ENCODE measurements at places on chromosomes 11 and 22. TPM values are rescaled to one million over a fixed set of nuclear protein-coding genes. Genes with fewer than 3 reads are reported as not detected.

The SERHL2 gene
- 0.23 TPM for total RNA-seq

The RHOD gene
- 86.8 TPM for total RNA-seq

The WNT7B gene
- 112 TPM for total RNA-seq

The LRRC74B gene
- total RNA-seq: not detected

The TMEM109 gene
- 95.4 TPM for total RNA-seq

The MS4A10 gene
- total RNA-seq: not detected

The VSIG2 gene
- 0.40 TPM for total RNA-seq

The GRAMD4 gene
- total RNA-seq: 30.2 TPM

The CECR2 gene
- total RNA-seq: 2.5 TPM

The DENND5A gene
- total RNA-seq: 75.0 TPM

The ZNRF3 gene
- 15.6 TPM for total RNA-seq

The KRTAP5-1 gene
- total RNA-seq: not detected

The BRD1 gene
- 23.1 TPM for total RNA-seq

The KDM2A gene
- total RNA-seq: 28.5 TPM

The SLC5A4 gene
- total RNA-seq: not detected

The PGA5 gene
- not detected for total RNA-seq

The DCPS gene
- 17.2 TPM for total RNA-seq

The UFD1 gene
- total RNA-seq: 68.1 TPM

The GAL3ST1 gene
- total RNA-seq: 11.4 TPM

The MRPL21 gene
- 80.1 TPM for total RNA-seq

The CASP12 gene
- total RNA-seq: not detected

The FGF4 gene
- total RNA-seq: not detected

The LGR4 gene
- 62.7 TPM for total RNA-seq

The TMEM151A gene
- not detected for total RNA-seq

The DDI1 gene
- total RNA-seq: not detected

The CRYBA4 gene
- total RNA-seq: not detected

The GCAT gene
- 36.0 TPM for total RNA-seq

The TMEM191B gene
- total RNA-seq: not detected

The KCNJ1 gene
- total RNA-seq: not detected

The CHST1 gene
- total RNA-seq: 0.65 TPM

The PCNX3 gene
- 35.9 TPM for total RNA-seq

The CCDC73 gene
- not detected for total RNA-seq

The GRK3 gene
- total RNA-seq: 3.0 TPM

The GSTT2B gene
- total RNA-seq: 2.1 TPM

Measured in epithelial cell of proximal tubule (primary cell).